Activated T-helper 9 cell treated with anti-CD3 and anti-CD28 coated beads, Interleukin-2, amount 50 U/mL, for 16 hours (primary cell): ENCODE measurements at places on chromosomes 4 and X.

GRCh38 chr4:36677112-36677511 lies 395.7 kb downstream of the DTHD1 start:
- DNase-seq, result no peak

GRCh38 chr4:183797445-183798300 lies 107.4 kb upstream of the STOX2 start:
- no peak for DNase-seq

DNA sequence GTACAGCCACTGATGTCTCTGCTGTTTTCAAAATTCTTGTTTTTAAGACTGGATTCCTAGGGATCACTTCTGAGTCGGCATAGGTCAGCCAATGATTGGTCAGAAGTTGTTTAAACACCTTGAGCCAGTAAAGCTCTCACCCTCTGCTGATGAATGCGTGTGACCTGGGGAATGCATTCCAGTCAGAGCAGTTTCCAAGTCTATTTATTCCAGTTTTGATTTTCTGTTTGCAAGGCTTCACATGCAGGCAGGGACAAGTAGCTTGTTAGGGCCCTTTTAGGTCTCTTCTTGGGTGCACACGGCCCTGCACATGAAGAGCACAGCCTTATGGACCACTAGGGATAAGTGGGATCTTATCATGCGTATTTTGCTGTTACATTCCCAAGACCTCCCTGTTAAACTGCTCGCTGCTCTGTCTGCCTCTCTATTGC lies 47.0 kb downstream of the KLHL15 start:
- DNase-seq, result no peak

DNA sequence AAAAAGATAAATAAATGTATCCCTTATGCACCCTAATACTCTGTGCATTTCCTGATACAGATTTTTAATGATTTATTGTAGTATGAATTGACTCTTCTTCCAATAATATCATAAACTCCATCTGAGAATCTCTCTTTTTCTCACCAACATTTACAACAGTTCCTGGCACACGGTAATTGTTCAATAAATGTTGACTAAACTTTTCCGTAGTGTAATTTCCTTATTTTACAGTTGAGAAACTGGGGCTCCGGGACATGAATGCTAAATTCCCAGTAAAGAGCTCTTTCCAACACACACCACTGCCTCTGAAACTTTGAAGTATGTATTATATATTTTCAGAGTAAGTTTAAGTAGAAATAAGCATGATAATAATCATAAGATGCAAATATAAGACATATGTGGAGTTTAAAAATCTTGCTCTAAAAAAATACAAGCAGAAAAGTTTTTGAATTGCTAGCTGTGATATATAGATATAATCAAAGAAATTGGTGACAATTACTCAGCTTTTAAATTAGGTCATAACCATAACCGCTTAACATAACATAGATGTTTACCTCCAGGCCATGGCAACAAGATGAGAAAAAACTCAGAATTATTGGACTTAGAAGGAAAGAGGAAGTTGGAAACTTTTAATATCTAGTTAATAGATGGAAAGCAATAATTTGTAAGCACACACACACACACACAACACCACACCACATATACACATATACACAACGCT lies 28.2 kb upstream of the ANTXR2 start:
- no peak for DNase-seq

- no peak for DNase-seq
Measured at GRCh38 chr4:7838136-7838782, 101.4 kb downstream of the AFAP1 start.

DNA sequence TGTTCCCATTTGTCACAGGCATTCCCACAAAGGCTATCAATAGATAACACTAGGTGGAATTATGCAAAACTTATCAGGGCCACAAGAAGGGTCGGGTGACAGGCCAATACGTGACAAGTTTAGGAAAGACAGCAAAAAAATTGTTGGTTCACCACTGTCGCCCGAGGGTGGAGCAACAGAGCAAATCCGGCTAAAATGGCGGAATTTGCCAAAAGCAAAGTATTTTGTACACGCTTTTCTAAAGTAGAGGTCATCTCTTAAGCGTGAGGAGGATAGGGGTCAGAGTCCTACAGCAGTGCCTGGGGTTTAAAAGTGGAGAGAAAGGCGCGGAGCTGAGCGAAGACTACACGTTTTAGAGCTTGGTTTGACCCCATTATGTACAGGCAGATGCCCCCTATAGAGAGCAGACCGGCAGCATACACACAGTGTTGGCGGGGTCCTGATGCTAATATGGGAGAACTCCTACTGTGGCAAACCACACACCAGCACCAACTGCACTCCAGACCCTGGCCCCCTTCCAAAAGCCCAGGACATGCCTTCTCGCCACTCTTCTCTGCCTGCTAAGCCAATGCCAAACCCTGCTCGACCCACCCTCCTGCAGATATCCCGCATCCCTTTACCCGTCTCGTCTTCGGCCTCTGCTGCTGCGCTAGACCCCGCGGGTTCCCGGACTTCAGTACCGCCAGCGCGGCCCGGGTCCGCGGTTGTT lies 733 bp downstream of the CCNA2 start:
- no peak for DNase-seq

DNA sequence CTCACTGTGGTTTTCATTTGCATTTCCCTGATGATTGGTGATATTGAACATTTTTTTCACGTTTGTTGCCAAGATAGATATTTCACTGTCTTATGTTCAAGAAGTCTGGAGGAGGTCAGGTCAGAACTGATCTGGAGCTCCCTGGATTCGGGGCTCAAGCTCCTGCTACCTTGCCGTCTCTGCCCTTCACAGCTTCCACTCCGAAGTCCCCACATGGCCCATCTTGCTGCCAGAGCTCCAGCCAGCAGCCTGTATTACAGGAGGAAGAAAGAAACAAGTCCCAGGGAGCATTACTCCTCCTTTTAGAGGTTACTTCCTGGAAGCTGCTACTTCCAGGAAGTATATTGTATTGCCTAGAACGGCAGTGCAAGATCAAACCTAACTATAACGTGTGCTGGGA lies 17.9 kb upstream of the CDKN2AIP start:
- DNase-seq, result no peak
